ENCODE measurements at places on chromosomes 12 and 14. TPM values are rescaled to one million over a fixed set of nuclear protein-coding genes. Genes with fewer than 3 reads are reported as not detected.

GRCh38 chr12:96308881-96309280 lies 91.4 kb downstream of the CDK17 start:
- no peak overlapping the region for H3K4me3 ChIP-seq
- no peak for DNase-seq
- peaks cover 24% of the 10 kb centered on the region for H3K36me3 ChIP-seq

DNA sequence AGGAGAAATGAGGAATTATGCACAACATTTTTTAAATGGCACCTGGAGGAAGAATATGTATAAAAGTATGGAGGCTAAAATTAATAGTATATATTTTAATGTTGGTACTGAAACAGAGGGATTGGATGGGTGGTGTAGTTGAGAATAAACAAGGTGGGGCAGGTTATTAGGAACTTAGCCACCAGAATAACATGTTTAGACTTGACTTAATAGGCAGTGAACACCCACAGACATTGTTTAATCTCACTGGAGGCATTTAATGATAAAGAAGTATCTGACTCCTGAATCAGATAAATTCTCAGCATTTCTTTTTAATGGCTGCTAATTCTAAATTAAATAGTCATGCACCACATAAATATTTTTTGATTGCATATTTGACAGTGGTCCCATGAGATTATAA lies 139.7 kb downstream of the CNTN1 start:
- H3K36me3 ChIP-seq = no peaks in the 10 kb centered on the region
- no peak for DNase-seq
- H3K4me1 ChIP-seq = no peaks in the 10 kb centered on the region
- no peak overlapping the region for H3K4me3 ChIP-seq
- no peaks in the 10 kb centered on the region for H3K27me3 ChIP-seq
- H3K27ac ChIP-seq = no peak overlapping the region

GRCh38 chr12:11553871-11554533 lies 95.5 kb upstream of the ETV6 start:
- H3K27me3 ChIP-seq = peaks cover 3% of the 10 kb centered on the region
- no peaks in the 10 kb centered on the region for H3K4me1 ChIP-seq
- DNase-seq = peak; percentile 48
- no peak overlapping the region for H3K4me3 ChIP-seq
- H3K27ac ChIP-seq = no peak overlapping the region
- no peaks in the 10 kb centered on the region for H3K36me3 ChIP-seq

- no peak overlapping the region for H3K27ac ChIP-seq
- no peaks in the 10 kb centered on the region for H3K27me3 ChIP-seq
- H3K4me1 ChIP-seq = no peaks in the 10 kb centered on the region
- H3K36me3 ChIP-seq = no peaks in the 10 kb centered on the region
- H3K4me3 ChIP-seq = no peak overlapping the region
Measured at GRCh38 chr14:32508281-32508680, 179.2 kb downstream of the AKAP6 start.

DNA sequence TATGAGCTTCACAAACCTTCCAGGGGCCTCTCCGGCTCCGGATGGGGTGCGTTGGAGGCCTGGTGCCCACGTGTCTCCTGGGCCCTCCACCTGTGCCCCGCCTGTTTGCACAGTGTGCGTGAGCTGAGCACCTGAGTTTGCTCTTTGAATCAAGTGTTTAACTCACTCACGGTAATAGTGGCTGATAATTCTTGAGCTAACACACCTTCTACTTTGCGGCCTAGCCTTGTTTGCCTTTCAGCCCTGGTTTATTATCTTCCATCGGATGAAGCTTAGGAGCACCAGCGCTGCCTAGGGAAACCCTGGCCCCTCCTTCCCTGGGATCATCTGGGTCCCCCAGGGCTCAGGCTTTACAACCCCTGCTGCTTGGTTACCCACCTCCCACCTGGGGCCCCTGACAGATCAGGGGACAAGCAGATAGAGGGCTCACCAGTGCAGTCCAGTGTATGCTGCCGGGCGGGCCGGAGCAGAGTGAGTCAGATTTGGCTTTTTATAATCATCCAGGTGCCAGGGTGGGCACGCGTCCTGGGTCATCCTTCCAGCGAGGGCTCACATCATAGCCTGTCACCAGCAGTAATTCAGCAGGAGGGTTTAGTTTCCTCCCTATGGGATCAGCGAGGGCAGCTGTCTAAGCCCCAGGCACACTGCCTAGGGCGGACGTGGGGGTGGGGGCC lies 62.8 kb upstream of the RFLNA start:
- no peaks in the 10 kb centered on the region for H3K4me1 ChIP-seq
- H3K27me3 ChIP-seq = peaks cover 47% of the 10 kb centered on the region
- no peaks in the 10 kb centered on the region for H3K36me3 ChIP-seq
- DNase-seq = no peak
- H3K27ac ChIP-seq = no peak overlapping the region

GRCh38 chr14:31075144-31075543 lies 49.0 kb upstream of the STRN3 start:
- no peak overlapping the region for H3K4me3 ChIP-seq
- no peak for DNase-seq
- H3K27me3 ChIP-seq = no peaks in the 10 kb centered on the region

DNA sequence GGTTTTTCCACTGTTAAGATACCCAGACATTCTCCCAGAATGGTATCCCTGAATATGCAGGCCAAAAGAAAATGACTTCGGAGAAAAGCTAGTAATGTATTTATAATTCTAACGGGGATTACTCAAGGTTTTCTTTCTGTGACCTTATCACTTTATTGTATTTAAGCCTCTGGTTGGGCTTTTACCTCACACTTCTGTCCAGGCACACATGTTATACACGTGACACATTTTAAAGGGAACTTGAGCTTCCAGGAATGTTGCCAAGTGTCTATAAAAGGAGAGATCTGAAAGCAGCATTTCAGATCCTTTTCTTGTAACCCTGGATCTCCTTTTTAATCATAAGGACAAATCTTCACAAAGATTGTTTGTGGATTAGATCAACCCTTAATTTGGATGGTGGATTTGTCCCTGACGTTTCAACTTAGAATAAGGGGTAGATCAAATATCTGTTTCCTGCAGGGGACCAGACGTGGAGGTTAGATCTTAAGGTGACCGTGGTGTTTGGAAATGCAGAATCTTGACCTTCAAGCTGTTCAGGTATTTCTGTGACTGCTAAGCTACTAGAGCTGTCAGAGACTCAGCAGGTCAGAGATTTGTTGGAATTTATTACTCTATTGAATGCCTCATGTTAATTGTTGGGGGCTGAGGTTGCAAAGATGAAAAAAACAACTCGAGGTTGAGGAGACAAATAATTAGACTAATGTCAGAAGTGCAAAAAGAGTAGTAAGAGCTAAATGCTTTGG lies 1.5 kb downstream of the CIPC start:
- no peak overlapping the region for H3K4me3 ChIP-seq
- DNase-seq = peak; percentile 18
- no peaks in the 10 kb centered on the region for H3K27me3 ChIP-seq
- H3K27ac ChIP-seq = no peak overlapping the region
- H3K4me1 ChIP-seq = peaks cover 9% of the 10 kb centered on the region

DNA sequence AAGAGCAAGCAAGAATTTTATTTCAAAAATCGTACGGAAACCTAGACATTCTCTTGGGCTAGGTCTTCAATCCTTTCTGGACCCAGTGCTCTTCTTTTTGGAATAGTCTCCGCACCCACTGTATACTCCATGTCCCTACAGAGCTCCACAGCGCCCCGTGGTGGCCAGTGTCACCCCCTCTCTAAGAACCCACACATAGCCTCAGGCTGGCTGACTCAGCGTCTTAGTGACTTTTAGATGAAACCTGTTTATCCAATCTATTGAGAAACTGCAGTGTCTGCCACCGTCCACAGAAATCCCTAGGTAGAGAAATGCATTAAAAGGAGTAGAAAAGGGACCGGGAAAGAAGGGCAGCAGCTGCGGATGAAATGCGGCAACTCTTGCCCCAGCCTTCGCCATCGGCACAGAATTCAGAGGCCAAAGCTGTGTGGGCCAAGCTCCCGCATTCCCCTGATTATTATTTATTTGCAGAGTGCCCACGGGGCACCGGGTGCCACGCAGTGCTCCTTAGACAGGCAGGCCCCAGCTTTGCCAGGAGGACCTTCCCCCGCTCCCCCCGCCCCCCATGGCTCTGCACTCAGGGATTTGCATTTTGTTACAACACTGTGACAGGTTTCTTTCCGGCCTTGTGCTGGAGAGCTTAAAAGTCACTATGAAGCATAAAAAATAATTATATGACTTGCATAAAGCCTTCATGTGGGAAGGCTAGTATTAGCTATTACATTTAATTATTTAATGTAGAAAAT lies 170.1 kb upstream of the FKBP4 start:
- no peak overlapping the region for H3K4me3 ChIP-seq
- no peak overlapping the region for H3K27ac ChIP-seq
- H3K4me1 ChIP-seq = no peaks in the 10 kb centered on the region
- H3K36me3 ChIP-seq = no peaks in the 10 kb centered on the region
- no peaks in the 10 kb centered on the region for H3K27me3 ChIP-seq

DNA sequence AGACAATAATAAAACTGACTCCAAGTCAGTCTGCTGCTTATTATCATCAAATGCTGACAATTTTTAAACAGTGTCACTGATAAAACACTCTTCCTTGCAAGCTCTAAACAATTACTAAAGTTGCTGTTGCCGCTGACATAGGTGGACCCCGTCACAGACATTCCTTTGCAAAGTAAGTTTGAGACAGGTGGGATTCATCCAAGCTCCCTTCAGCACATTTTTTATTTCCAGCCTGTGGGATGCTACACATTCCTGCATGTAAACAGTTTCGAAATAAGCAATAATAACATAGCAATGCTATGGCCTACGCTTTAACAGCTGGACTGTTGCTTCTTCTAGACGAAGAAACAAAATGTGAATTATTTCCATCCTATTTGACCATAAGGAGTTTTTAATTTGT lies 85.4 kb upstream of the HIF1A start:
- no peaks in the 10 kb centered on the region for H3K36me3 ChIP-seq
- no peak overlapping the region for H3K4me3 ChIP-seq
- no peak overlapping the region for H3K27ac ChIP-seq
- no peak for DNase-seq
- no peaks in the 10 kb centered on the region for H3K4me1 ChIP-seq

DNA sequence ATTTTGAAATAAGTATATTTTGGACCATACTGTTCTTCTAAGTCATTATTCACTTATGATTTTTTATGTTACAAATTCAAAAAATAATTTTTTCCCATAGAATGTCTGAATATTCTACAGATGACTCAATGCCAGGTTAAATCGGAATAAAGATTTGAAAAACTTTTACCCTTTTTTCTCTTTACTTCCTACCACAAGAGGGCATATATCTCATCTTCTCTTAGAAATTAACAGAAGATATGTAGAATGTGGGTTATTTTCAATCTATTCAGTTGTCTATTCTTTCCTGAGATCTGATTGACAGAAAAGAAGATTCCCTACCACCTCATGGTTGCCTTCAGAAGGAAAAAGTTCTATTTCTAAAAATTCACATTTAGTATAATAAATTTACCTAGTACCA lies 53.0 kb upstream of the KITLG start:
- no peak overlapping the region for H3K4me3 ChIP-seq
- H3K36me3 ChIP-seq = no peaks in the 10 kb centered on the region
- no peak overlapping the region for H3K27ac ChIP-seq
- H3K4me1 ChIP-seq = no peaks in the 10 kb centered on the region

DNA sequence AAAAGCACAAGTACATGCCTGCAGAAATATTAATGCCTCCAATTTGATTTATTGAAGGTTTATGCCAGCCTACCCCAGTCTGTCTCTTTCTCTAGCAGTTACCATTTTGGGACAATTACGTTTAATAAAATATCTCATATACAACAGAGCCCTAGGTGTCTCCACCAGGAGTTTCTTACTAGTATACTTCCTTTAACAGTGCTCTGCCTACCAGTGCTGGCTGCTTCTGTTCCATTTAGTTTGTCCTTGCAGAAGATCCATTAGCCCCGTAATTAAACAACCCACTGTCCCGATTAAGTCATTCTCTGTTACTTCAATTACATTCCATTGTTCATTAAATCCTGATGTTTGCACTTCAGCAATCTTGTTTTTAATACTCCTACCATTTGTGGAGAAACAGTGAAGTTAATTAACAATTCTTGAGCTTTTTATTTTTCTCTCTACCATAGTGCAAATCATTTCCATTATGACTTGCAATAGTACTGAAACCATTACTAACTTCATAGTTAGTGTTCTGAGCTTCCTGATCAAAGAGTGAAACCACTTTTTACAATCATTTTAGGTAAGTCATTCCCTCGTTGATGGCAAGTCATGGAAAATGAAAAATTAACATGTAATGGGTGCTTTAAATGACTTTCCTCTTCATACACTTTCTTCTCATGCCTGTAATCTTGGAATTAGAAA lies 121.1 kb downstream of the PLXNC1 start:
- no peaks in the 10 kb centered on the region for H3K4me1 ChIP-seq
- no peak overlapping the region for H3K27ac ChIP-seq
- no peak overlapping the region for H3K4me3 ChIP-seq
- peaks cover 34% of the 10 kb centered on the region for H3K27me3 ChIP-seq
- no peaks in the 10 kb centered on the region for H3K36me3 ChIP-seq

DNA sequence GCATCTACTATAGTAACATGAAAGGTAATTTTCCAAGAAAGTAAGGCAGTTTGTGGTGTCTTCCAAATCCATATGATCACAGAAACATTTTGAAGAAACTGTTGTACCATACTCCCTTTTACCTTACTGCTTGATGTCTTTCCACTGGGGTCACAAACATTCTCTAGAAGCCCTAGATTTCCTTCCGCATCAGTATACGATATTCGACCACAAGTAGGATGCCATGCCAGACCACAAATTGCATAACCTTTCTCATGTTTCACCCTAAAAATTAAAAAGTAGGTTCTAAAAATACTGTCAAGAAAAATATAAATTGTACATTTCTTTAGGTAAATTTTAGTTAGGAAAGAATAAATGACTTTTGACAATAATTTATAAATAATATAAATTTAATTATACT lies 26.5 kb downstream of the WDHD1 start:
- no peak overlapping the region for H3K4me3 ChIP-seq
- H3K36me3 ChIP-seq = peaks cover 63% of the 10 kb centered on the region
- no peaks in the 10 kb centered on the region for H3K27me3 ChIP-seq
- no peak overlapping the region for H3K27ac ChIP-seq

GRCh38 chr12:40158592-40159111 lies 52.8 kb upstream of the SLC2A13 start:
- H3K4me3 ChIP-seq = no peak overlapping the region
- H3K27ac ChIP-seq = no peak overlapping the region
- H3K36me3 ChIP-seq = no peaks in the 10 kb centered on the region
- no peaks in the 10 kb centered on the region for H3K4me1 ChIP-seq

The TEX52 gene
- polyA plus RNA-seq = not detected

The KIF5A gene
- 17.7 TPM for polyA plus RNA-seq

The CRACR2A gene
- 12.8 TPM for polyA plus RNA-seq
